ENCODE measurements at places on chromosomes 7 and 10.

DNA sequence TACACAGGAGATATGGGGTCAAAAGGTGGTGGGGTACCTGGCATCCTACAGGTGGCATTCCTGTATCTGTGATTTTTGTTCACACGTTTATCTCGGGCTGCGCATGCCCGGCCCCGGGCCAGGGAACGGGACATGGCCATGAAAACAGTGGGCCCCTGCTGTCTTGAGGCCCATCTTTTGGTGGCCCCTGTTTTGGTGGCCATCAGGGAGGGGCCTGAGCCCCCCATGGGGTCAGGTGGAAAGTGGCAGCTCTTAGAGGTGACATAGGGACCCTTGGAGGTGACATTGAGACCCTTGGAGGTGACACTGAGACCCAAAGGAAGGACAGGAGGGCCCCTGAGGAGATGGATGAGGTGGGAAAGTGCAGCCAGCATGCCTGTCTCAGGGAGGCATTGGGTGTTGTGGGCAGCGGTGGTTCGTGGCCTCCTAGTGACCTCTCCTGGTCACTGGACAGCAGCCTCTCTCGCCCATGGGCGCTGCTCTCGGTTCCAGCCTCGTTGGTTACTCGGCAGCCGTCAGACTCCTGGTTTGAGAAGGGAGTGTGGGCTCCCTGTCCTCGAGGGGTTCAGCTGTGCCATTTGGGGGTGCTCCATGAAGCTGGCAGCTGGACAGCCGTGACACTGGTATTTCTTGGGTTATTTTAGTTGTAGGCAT, 39.9 kb downstream of the INPP5A start:
- no peak for DNase-seq

- DNase-seq: no peak
These were observed 53.1 kb upstream of the NPS start for GRCh38 chr10:127496035-127496434.

GRCh38 chr7:127550247-127550646, 35.1 kb downstream of the GCC1 start:
- no peak for DNase-seq

- DNase-seq: no peak
These were observed 41.7 kb upstream of the CALD1 start for GRCh38 chr7:134737566-134738345.

- DNase-seq: no peak
These were observed 451.7 kb upstream of the FOXK1 start for GRCh38 chr7:4230352-4230751.

DNA sequence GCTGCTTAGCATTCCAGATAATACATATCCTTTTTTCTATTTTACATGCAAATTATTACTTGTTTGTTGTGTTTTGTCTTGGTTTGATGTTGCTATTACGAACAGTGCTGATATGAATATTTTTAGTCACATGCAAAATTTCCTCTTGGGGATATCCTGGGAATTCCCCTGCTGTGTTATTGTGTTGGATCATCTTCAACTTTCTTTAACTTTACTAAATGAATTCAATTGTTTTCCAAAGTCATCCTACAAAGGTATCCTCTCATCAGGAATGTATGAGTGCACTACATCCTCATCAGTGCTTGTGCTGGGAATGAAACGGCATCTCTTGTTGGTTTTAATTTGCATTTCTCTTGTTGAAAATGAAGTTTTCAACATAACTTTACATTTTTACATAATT, 87.1 kb downstream of the AASS start:
- DNase-seq: no peak

DNA sequence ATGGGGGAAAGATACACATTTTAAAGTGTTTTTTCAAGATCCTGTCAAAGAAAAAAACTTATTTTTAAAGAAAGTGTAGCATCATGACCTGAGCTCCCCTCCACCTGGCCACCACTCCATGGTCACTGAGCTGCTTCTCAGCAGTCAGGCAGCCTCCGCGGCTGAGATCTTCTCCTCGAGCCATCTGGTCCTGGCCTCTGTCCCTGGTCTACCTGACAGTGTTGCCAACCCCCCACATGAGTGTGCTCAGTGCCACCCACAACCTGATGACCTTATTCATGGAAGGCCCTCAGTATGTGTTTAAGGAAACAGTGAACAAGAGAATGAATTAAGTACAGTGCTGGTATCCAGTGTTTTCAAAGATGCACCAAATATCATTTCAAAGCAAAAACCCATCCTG, 694.5 kb upstream of the NRP1 start:
- DNase-seq: no peak

DNA sequence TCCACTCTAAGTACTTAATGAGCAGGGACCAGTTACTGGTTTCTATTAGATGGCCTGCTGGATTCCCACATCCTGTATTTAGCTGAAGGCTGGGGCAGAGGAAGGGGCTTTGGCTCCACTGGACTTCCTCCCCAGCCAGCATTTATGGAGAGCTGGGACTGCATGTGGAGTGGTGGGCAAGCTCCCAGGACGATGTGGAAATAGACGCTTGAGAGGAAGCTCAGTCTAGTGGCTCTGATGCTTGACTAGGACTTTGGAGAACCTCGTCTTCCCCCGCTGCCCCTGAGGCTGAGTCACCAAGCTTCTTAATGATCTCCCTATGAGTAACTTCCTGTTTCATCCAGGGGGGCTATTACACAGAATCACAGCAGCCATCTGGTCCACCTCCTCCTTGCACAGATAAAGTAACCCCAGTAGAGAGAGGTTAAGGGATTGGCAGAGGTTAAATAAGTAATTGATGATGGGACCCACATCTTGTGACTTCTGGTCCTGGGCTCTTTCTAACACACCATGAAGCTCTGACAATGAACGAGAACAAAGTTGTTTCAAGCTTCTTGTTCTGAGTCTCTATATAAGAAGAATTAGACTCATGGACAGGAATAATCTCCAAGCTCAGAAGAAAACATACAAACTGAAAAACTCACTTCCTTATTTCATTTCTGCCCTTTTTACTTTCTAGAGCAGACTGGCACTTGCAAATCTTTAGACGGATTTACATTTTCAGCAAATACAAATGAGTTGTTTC, 126.2 kb downstream of the PRPF18 start:
- peak; percentile 60 for DNase-seq

DNA sequence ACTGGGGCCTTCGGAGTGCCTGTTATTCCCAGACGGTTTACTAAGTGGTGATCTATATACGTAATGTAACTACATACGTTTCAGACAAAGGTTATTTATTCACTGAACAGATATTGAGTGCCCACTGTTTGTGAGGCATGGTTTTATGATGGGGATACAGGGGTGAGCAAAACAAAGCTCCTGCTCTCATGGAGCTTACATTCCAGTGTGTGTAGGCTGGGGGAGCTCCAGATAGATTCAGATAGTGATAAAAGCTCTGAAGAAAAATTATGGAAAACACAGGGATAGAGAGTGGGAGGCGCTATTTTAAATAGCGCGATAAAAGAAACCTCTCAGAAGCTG, 466 bp upstream of the DNAJB12 start:
- no peak for DNase-seq

- no peak for DNase-seq
These were observed 20.7 kb upstream of the PRF1 start for GRCh38 chr10:70622981-70623844.

- DNase-seq: peak; percentile 52
These were observed 25.1 kb downstream of the PRKAG2 start for GRCh38 chr7:151851782-151852181.

GRCh38 chr7:99918959-99919813, at the start of gene TRIM4:
TSS of gene TRIM4 (minus strand) at chr7:99919530. CDS start at chr7:99919401, 129 bp downstream.
- DNase-seq: peak; percentile 90

DNA sequence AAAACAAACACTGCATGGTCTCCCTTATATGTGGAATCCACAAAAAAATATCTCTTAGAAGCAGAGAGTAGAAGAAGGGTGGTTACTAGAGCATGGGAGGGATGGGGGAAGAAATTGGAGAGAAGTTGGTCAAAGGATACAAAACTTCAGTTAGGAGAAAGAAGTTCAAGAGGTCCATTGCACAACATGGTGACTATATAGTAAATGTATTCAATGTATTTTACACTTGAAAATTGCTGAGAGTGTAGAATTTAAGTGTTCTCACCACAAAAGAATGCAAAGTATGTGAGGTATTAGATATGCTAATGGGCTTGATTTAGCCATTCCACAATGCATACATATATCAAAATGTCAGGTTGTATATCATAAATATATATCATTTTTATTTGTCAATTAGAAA, 232.0 kb upstream of the CELF2 start:
- no peak for DNase-seq

DNA sequence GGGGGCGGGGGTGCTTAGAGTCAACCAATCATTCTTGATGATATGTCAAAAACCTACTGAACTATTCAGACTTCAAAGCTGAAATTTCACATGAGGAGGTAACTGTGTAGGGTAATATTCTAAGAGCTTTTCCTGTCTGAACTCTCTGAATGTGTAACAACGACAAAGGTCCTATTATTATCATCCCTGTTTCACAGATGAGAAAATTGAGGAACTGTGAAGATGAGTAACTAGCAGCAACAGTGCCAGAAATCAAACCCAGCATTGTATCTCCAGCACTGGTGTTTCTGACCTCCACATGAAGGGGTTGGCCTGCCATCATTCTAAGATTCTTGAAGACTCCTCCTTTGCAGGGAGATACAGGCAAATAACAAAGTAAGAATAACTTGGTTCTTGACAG, 294.7 kb upstream of the AOAH start:
- DNase-seq: no peak

DNA sequence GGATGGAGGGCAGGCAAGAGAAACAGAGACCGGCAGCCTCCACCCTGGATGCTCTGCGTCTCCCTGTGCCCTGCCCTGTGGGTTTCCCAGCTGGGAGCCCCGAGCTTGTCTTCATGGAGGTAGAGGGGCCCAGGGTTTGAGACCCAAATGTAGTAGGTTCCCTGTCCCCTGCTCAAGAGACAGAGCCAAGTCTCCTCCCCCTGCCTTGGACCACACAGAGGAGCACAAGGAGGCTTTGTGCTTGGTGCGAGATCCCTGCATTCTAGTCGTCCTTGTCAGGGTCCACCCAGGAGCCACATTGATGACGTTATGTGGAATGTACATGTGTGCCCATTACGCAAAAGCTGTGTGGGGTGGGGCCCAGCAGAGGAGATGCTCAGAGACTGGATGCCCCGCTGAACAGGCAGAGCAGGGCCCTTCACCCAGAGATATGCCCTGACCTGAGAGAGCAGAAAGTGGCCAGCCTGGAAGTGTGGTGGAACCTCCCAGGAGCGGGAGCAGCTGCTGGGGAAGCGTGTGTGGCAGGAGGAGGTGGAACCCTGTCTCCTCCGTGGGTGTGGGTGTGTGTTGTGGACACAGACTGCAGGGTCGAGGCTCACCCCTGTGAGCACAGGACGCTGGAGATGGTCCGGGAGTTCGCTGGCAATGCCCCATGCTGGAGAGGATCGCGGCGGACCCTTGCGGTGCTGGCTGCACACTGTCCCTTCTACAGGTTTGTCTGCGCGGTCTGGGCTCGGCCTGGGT, 39.3 kb downstream of the VWA2 start:
- DNase-seq: no peak

DNA sequence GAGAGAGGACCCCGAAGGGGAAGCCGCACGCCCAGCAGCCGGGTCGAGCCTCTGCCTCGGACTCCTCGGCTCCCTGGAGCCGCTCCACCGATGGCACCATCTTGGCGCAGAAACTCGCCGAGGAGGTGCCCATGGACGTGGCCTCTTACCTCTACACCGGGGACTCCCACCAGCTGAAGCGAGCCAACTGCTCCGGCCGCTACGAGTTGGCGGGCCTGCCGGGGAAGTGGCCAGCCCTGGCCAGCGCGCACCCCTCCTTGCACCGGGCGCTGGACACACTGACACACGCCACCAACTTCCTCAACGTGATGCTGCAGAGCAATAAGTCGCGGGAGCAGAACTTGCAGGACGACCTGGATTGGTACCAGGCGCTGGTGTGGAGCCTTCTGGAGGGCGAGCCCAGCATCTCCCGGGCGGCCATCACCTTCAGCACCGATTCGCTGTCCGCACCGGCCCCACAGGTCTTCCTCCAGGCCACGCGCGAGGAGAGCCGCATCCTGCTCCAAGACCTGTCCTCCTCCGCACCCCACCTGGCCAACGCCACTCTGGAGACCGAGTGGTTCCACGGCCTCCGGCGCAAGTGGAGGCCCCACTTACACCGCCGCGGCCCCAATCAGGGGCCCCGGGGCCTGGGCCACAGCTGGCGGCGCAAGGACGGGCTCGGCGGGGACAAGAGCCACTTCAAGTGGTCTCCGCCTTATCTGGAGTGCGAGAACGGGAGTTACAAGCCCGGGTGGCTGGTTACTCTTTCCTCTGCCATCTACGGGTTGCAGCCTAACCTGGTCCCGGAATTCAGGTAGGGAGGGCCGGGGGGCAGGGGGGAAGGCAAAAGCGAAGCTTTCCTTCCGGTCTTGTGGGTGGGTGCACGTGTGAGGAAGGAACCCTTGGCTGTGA, 973 bp downstream of the GPR158 start:
- no peak for DNase-seq

- no peak for DNase-seq
These were observed 130.7 kb downstream of the ADRA2A start for GRCh38 chr10:111207500-111207899.

DNA sequence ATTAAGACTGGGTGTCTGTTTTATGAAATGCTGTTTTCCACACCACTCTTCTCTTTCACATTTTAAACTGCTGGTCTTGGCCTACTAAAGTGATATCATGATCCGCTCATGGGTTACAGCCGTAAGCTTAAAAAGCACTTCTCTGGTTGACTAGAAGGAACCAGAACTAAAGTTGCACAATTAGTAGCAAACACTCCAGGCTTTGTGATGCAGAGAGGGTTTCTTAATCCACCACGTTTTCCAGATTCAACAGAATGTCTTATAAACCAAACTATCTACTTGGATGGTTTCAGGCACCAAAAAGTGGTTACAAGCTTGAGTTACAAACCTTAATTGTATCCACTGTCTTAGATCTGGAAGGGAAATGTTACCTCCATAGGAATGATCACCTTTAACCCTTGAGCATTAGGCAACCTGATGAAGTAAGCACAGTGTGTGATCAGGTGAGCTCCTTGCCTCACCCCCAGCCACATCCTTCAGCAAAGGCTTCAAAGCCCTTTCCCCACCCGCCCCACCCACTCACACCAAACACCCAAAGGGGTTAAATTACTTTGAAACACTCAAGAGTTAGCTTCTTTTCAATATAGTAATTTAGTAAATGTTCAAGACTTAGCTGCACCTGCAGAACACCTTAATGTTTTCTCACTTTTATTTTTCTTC, 3.5 kb downstream of the ELMO1 start:
- no peak for DNase-seq

GRCh38 chr10:76206797-76207352, 775.5 kb downstream of the LRMDA start:
- DNase-seq: no peak

- DNase-seq: no peak
These were observed 132.1 kb downstream of the TACC2 start for GRCh38 chr10:122121059-122121458.

DNA sequence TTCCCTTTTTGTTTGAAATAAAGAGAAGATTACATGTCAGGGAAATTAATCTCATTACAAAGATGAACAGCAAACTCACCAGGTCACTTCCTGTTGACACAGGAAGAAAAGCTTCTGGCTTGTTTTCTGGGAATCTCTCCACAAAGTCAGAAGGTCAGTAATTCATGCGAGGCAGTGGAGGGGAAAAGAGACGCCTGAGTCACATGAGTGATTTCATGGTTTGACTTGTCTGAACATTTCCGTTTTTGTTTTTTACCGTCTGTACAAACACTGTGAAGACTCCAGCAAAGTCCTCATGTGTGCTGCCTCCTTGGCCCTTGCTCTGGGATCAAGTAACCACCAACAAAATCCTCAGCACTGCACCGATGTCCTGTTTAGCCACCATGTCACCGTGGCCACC, 2.5 kb upstream of the HABP2 start:
- DNase-seq: no peak

Data from CD4-positive, alpha-beta T cell treated with Interleukin-15 for 1 hour (primary cell).